ENCODE measurements at places on chromosomes 6 and 20.
A peak's percentile ranks its signal among the peaks of the same experiment; 100 is the strongest.

- ATAC-seq: no peak
Observed at GRCh38 chr6:64792534-64792933, 914.5 kb downstream of the EYS start.

DNA sequence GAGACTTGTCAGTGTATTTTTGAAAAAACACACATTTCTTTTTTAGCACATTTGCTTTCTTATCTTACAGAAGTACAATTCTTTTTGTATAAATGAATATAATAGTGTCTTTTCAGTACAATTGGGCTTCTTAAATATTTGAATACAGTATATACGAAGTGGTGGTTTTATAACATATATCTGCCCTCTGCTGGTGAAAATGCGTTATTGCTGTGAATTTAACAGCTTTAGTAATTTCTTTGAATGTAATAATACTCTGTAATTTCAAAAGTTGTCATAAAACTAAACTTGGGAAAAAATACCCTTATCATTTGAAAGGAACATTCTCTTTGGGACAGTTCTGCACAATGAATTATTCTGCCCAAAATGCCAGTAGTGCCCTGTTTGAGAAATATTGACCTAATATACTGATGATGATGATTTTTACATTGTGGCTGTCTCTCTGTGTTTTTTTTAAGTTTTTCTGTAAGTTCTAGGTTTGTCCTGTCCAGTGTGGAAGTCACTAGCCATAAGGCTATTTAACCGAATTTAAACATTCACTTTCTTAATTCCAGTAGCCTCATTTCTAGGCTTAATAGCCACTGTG lies 19.0 kb downstream of the SMAP1 start:
- peak; percentile 61 for ATAC-seq

GRCh38 chr6:33241968-33242367 lies 29.7 kb downstream of the VPS52 start:
- no peak for ATAC-seq

DNA sequence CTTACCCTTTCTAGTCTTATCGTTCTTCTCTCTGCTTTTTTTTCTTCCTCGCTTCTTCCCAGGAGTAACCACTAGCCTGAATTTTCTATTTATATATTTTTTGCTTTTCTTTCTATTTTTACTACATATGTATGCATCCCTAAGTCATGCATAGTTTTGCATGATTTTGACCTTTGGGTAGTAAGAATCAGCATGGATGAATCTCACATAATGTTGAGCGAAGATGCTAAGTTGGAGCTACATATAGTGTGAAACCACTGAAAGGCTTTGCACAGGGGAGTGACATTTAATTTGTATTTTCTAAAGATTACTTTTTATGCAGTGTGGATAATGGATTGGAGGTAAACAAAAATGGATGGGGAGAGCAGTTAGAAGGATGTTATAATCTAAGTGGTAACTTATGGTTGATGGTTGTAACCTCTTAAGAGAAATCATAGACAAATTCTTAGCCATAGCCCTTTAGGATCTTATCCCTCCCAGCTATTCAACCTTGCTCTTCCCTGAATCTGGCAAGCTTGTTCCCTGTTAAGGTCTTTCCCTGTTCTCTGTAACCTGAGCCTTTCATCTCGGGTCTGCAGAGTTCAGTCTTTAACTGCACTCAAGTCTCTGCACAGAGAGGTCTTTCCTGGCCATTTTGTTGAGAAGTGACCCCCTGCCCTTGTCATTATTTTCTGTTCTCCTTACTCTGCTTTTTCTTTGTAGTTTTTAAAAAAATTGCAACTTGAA lies 18.0 kb downstream of the PEX7 start:
- peak; percentile 39 for ATAC-seq

- ATAC-seq: no peak
Observed at GRCh38 chr6:98286620-98287019, 547.8 kb upstream of the POU3F2 start.

DNA sequence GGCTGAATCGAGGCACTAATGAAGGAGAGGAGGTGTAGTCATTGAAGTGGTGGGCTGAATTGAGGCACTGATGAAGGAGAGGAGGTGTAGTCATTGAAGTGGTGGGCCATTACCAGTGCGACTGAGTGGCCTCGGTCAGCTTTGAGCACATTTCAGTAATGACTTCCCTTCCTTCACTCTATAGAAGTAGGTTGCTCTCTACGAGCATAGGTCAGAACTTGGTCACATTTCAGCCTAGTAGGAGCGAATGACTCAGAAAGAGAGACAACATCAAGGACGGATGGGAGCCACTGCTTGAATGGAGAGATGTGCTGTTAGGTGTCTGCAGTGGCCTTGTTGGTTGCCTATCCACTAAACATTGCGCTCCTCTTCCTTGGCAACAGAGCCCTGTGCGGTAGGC lies 39.5 kb downstream of the ZDHHC14 start:
- no peak for ATAC-seq

GRCh38 chr20:43536817-43537440 lies 21.9 kb upstream of the SGK2 start:
- no peak for ATAC-seq

DNA sequence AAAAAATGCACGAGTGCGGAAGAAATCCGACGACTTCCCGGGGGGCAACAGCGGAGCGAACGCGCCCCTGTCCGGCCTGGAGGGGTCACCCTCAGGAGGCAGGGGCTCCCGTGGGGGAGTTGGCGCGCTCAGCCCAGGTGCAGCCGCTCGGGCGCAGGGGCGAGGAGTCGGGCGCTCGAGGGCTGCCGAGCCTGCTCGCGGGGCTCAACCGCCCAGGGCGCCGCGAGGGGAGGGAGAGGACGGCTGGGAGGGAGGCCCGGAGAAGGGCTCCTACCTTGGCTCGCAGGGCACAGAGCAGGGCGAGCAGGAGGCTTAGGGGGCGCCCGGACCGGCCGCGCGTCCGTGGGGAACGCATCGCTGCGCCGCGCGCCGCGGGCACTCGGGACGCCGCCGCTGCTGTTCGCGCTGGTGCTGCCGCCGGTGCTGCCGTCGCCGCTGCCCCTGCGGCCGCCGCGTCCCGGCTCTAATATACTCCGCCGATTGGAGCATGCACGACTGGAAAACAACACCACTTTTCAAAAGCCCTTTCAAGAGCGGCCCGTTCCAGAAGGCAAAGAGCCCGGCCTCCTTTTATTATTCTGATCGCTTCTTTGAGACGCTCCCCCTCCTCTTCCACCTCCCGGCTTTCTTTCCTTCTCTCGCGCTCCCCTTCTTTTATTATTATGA lies 490 bp downstream of the JAG1 start:
- ATAC-seq: peak; percentile 3

DNA sequence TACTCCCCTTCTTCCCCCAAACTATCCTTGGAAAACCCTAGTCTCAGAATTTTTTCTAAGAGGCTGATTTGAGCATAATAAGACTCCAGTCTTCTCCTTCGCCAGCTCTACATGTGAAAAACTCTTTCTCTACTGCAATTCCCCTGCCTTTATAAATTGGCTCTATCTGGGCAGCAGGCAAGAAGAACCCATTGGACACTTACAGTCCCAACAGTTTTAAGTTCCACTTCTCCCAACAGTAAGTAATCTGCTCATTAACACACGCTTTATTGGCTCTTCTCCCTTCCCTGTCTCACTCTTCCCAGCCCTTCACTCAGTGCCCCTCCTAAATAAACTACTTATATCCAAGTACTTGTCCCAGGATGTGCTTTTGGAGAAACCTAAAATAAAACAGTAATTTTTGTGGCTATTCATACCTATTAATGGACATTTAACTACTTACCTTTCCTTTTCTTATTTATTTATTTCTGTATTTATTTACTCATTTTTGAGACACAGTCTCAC lies 11.1 kb upstream of the DDR1 start:
- no peak for ATAC-seq

GRCh38 chr20:9457136-9457535 lies 57.3 kb upstream of the LAMP5 start:
- no peak for ATAC-seq

Measured in SK-N-SH treated with all-trans-retinoic acid at 6 μM for 48 hours (cell line).